Esophagus muscularis mucosa (tissue), 4 donors: ENCODE measurements at places on chromosomes 11 and 22.

- no peak overlapping the region for H3K4me3 ChIP-seq
- H3K27ac ChIP-seq = no peak overlapping the region
- peaks cover 57% of the 10 kb centered on the region for H3K36me3 ChIP-seq
- DNase-seq = no peak
Measured at GRCh38 chr11:118524356-118524755, 2.9 kb upstream of the TTC36 start.

GRCh38 chr22:32177221-32177765, 18.2 kb upstream of the C22orf42 start:
- no peaks in the 10 kb centered on the region for H3K36me3 ChIP-seq
- no peak for DNase-seq
- H3K27me3 ChIP-seq = peaks cover 7% of the 10 kb centered on the region
- peaks cover 6% of the 10 kb centered on the region for H3K4me1 ChIP-seq
- H3K4me3 ChIP-seq = no peak overlapping the region

GRCh38 chr11:127117231-127117739, 116.7 kb upstream of the KIRREL3 start:
- H3K4me3 ChIP-seq = no peak overlapping the region
- H3K27ac ChIP-seq = no peak overlapping the region
- no peaks in the 10 kb centered on the region for H3K36me3 ChIP-seq
- H3K27me3 ChIP-seq = no peaks in the 10 kb centered on the region

DNA sequence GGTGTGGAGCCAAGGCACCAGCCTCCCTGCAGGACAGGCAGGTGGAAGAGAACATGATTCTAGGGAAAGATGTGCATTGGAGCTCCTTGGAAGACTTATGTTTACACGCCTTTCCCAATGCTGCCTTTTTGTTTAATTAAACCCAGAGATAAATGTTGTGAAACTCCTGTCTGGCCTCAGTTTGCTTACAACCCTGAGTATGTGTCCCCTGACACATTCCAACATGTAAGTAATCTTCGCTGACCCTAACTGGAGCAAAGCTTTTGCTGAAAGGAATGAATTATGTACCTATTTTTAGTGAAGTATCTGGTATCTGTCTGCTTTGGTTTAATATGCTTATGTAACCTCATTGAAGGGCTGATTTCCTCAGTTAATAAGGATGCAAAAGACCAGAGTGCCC, 56.7 kb downstream of the APIP start:
- no peaks in the 10 kb centered on the region for H3K36me3 ChIP-seq
- no peak overlapping the region for H3K27ac ChIP-seq

GRCh38 chr22:20240447-20240764, 27.7 kb downstream of the RTN4R start:
- no peak for DNase-seq
- H3K36me3 ChIP-seq = no peaks in the 10 kb centered on the region
- H3K4me1 ChIP-seq = peaks cover 43% of the 10 kb centered on the region
- no peaks in the 10 kb centered on the region for H3K27me3 ChIP-seq
- no peak overlapping the region for H3K27ac ChIP-seq
- no peak overlapping the region for H3K4me3 ChIP-seq

DNA sequence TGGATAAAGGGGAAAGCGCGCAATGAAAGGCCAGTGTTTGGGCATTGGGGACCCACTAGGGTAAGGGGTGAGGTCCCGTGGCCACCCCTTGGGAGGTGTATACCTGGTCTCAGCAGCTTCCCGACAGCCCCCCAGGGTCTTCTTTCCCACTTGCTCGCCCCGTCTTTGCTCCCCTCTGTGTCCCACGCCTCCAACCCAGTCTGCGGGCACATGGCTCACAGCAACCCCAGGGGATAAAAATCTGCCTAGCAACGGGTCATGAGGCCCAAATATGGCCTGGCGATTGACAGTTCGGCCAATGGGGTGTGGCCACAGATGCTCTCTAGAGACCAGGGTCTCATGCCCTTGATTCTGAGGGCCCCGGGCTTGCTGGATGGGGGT, 41.6 kb downstream of the AHNAK start:
- DNase-seq = no peak
- peaks cover 100% of the 10 kb centered on the region for H3K4me1 ChIP-seq
- H3K4me3 ChIP-seq = peak overlapping the region; percentile 47
- no peaks in the 10 kb centered on the region for H3K27me3 ChIP-seq
- H3K27ac ChIP-seq = peak overlapping the region; percentile 91
- H3K36me3 ChIP-seq = no peaks in the 10 kb centered on the region

DNA sequence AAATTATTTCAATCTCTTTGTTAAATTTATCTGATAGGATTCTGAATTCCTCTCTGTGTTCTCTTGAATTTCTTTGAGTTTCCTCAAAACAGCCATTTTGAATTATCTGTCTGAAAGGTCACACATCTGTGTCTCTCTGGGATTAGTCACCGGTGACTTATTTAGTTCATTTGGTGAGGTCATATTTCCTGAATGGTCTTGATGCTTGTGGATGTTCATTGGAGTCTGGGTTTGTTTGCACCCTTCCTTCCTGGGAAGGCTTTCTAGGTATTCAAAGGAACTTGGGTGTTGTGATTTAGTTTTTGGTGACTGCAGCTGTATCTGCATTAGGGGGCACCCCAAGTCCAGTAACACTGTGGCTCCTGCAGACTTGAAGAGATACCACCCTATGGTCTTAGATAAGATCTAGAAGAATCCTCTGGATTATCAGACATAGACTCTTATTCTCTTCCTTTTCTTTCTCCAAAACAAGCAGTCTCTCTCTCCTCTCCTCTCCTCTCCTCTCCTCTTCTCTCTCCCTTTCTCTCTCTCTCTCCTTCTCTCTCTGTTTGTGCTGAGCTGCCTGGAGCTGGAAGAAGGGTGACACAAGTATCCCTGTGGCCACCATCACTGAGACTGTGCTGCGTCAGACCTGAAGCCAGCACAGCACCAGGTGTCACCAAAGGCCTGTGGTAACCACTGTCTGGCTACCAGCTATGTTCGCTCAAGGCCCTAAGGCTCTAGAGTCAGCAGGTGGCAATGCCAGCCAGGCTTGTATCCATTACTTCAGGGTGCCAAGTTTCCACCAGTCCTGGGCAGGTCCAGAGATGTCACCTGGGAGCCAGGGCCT, 3.3 kb upstream of the HEPN1 start:
- no peaks in the 10 kb centered on the region for H3K36me3 ChIP-seq
- no peak overlapping the region for H3K4me3 ChIP-seq
- no peak overlapping the region for H3K27ac ChIP-seq
- H3K4me1 ChIP-seq = peaks cover 3% of the 10 kb centered on the region
- DNase-seq = no peak

GRCh38 chr11:132814410-132814809, 717.9 kb downstream of the OPCML start:
- no peak overlapping the region for H3K4me3 ChIP-seq
- no peak overlapping the region for H3K27ac ChIP-seq
- no peaks in the 10 kb centered on the region for H3K4me1 ChIP-seq
- H3K36me3 ChIP-seq = no peaks in the 10 kb centered on the region
- no peaks in the 10 kb centered on the region for H3K27me3 ChIP-seq
- DNase-seq = peak; percentile 39

DNA sequence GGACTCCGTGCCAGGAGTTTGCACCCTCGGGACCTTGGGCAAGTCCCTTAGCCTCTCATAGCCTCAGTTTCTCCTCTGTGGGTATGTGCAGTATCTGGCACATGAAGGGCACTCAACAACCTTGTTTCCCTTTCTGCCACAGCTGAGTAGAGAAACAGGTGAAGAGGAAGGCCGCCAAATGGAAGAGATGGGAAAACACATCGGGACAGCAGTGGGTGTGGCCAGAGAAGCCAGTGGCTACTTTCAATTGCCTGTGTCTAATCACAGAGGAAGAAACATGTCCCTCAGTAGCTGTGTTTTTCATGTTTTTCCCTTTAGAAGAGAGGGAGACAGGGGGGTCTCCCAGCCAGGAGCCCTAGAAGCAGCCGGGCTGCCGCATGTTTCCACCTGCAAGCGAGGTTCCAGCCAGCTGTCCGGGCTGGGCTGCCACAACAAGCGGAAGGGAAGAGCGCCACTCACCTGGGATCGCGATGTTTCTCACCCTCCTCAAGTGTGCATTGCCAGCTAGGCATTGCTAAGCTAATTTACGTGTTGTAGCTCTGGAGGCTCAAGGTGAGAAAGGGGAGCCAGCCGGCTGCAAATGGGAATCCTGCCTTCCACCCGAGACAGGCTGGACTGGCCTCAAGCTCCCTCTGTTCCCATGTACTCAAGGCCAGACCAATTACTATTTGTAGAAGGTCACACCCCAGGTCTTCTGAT, 16.7 kb downstream of the ASPHD2 start:
- H3K4me3 ChIP-seq = no peak overlapping the region
- H3K4me1 ChIP-seq = peaks cover 4% of the 10 kb centered on the region
- H3K27me3 ChIP-seq = no peaks in the 10 kb centered on the region
- H3K27ac ChIP-seq = no peak overlapping the region

DNA sequence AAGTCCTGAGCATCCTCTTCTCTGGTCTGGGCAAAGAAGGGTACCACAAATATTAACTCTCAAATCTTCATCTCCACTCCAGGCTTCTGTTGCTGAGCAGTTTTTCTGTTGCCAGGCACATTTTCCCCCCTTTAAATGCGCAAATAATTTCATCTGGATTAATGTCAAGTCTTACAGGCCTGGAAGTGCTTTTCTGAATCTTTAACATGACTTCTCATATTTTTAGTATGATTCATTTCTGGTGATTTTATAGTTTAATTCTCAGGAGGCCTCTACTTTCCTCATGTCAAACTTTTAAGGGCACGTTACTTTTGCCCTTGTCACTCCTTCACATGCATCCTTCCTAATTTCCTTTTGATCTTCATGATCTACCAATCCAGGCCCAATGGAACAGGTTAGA, 510.2 kb downstream of the METTL15 start:
- H3K4me1 ChIP-seq = no peaks in the 10 kb centered on the region
- no peaks in the 10 kb centered on the region for H3K36me3 ChIP-seq
- no peak for DNase-seq
- H3K27ac ChIP-seq = no peak overlapping the region
- no peak overlapping the region for H3K4me3 ChIP-seq

DNA sequence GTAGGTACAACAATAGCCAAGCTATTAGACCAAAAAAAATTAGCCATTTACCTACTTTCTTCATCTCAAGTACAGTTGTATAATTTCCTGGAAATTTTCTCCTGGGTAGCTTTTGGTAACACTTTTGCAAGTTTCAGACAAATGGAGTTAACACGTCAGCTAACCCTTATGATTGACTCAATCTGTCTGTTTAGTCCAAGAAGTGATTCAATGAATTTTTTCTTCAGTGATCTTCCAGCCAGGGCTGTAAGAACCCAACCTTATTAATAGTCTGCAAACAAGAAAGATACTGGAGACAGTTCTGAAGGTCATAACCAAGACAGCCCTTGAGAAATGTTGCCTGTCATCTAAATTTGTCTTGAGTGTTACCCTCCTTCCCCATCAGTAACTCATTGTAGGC, 30.1 kb upstream of the FIBIN start:
- H3K27me3 ChIP-seq = no peaks in the 10 kb centered on the region
- H3K27ac ChIP-seq = peak overlapping the region; percentile 39
- H3K4me3 ChIP-seq = no peak overlapping the region
- H3K36me3 ChIP-seq = no peaks in the 10 kb centered on the region
- H3K4me1 ChIP-seq = no peaks in the 10 kb centered on the region
- DNase-seq = no peak

DNA sequence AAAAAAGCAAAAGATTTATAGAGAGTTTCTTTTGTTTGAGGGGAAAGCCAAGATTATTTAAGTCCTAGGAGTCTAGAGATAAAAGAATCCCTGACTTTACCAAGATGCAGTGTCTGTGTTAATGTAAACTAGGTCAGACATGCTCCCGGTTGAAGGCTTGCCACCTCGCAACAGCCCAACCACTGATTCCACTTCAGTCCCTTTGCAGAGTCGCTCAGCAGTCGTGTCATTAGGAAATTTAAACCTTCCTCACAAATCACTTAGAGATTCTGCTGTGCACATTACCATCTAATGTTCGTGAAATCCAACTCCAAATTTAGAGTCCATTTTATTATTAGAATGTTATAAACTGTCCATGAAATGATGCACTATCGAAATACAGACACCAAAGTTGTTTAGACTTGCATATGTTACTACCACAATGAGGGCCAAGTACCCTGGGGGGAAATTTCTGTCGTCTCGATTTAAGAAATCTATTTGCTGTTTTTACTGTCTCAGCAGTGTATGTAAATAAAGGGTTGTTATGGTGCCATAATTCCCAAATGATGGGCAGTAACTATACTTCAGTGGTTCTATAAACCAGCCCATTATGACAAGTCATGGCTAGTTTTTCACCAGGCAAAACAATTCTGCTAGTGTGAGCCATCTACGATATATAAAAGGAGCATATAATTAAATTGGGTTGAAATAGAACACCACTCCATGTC, 101.4 kb upstream of the MTNR1B start:
- no peak for DNase-seq
- H3K4me1 ChIP-seq = no peaks in the 10 kb centered on the region
- H3K36me3 ChIP-seq = no peaks in the 10 kb centered on the region
- H3K27me3 ChIP-seq = no peaks in the 10 kb centered on the region
- no peak overlapping the region for H3K27ac ChIP-seq

DNA sequence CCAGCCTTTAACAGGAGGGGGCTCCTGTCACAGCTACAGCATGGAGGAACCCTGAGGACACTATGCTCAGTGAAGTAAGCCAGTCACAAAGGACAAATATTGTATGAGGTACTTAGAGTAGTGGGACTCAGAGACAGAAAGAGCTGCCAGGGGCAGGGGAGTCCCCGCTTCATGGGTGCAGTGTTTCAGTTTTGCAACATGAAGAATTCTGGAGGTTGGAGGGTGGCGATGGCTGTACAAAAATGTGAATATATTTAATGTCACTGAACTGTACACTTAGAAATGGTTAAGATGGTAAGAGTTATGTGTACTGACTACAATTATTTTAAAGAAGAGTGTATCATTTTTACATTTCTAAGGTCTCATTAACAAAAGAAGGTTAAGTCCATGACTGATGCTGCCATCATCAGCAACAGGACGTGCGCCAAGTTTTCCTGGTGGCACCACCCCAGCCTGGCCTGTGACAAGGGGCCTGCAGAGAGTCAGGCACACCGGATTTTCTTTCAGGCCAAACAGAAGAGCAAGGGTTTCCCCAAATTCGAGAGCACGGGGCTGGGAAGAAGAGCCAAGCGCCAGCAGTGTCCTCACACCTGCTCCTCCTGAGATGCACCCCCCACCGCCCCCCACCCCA, 22.1 kb downstream of the YPEL1 start:
- no peaks in the 10 kb centered on the region for H3K36me3 ChIP-seq
- H3K27ac ChIP-seq = no peak overlapping the region
- peaks cover 10% of the 10 kb centered on the region for H3K4me1 ChIP-seq
- peak overlapping the region; percentile 22 for H3K4me3 ChIP-seq

DNA sequence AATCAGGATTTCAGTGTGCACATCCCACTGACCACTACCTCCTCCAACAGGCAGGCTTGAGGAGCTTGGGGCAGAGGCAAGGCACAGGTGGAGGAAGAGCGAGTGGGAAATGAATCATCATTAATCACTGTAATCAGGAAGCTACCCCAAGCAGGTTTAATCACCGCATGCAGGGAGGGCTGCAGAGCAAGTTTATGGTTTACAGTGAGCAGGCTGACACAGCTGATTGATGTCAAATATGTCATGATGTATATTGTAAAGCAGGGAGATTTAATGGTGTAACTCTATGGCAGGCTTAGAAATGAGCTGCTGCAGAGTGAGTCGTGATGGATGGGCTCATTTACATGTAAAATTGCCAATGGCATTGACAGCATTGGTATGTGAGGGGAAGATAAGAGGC, 441.0 kb downstream of the NTM start:
- DNase-seq = peak; percentile 29
- no peak overlapping the region for H3K27ac ChIP-seq

GRCh38 chr11:123386796-123387510, 43.1 kb upstream of the GRAMD1B start:
- no peaks in the 10 kb centered on the region for H3K4me1 ChIP-seq
- H3K4me3 ChIP-seq = no peak overlapping the region
- DNase-seq = peak; percentile 68
- no peaks in the 10 kb centered on the region for H3K36me3 ChIP-seq
- no peaks in the 10 kb centered on the region for H3K27me3 ChIP-seq
